Muscle of leg (tissue), 16 donors: ENCODE measurements at places on chromosomes 1 and 21. TPM values are rescaled to one million over a fixed set of nuclear protein-coding genes. Genes with fewer than 3 reads are reported as not detected.

- peak; percentile 97 for DNase-seq
Measured at GRCh38 chr1:66331658-66332547, 202.1 kb upstream of the SGIP1 start.

DNA sequence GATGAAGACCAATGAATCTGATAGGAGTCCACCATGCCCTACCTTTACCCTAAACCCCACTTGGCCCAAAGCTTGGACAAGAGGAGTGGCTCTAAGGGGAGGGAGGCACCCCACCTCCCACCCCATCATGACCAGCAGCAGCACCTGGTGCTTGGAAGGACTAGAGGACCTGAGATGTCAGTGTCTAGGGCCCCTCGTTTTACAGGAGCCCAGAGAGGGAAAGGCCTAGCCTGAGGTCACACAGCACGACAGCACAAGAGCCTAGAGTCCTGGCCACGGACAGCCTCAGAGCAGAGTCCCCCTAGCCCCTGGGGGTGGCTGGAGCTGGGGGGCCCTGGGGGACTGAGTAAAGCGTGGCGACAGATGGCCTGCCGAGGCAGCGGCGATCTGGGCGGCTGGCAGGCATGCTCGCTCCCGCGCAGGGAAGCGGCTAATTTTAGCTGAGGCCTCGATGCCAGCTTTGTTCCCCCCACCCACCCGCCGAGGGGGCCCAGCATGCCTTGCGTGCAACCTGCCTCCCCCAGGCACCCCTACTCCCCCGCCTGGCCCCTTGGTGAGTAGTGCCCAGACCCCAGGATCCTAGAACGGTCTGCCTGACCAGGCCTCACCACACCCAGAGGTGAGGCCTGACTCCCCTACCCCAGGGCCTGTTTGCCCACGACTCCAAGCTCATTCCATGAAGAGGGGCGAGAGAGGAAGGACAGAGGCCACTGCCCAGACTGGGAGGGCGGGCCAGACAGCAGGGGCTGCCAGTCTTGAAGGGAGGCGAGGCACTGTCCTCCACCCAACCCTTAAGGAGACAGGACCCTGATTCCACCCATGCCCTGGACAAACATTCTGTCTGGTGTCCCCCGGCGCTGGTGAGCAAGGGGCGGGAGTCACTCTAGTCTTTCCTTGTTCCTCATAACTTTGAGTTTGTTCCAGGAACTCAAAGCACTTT is 39.0 kb downstream of the AHDC1 start:
- DNase-seq, result peak; percentile 78

DNA sequence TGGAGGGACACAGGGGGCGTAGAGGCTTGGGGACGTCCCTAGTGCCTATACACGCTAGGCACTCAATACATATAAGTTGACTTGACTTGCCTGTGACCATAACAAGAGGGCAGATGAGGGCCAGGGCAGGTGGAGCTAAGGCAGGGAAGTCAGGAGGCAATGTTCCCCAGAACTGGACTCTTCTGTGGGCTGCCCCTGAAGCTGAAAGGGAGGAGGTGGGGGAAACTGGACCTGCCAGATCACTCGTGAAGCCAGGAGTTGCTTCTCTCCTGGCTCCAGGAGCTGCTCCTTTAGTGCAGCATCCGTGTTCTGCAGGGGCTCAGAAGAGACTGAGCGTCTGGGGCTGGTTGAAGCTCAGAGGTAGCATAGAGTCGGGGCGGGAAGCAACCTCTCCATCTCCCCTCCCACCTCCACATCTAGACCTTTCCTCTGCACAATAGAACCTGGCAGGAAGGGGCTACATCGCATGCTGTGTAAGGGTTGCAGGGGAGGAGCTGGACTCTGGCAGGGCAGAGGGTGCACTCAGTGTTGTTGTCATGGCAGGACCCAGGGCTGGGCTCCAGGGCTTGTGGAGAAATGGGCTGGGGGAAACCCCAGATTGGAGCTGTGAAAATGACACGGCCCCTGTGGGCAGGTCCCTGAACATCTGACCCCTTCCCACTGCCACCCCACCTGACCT is 2.9 kb upstream of the SEMA4A start:
- no peak for DNase-seq

GRCh38 chr1:86872086-86872485 is 41.8 kb downstream of the SELENOF start:
- peak; percentile 48 for DNase-seq

- no peak for DNase-seq
Measured at GRCh38 chr1:64841330-64842065, 96.6 kb downstream of the RAVER2 start.

GRCh38 chr1:31699341-31699891 is 4.4 kb downstream of the COL16A1 start:
- DNase-seq, result no peak

GRCh38 chr1:29248409-29248808 is 12.1 kb downstream of the PTPRU start:
- DNase-seq, result no peak

DNA sequence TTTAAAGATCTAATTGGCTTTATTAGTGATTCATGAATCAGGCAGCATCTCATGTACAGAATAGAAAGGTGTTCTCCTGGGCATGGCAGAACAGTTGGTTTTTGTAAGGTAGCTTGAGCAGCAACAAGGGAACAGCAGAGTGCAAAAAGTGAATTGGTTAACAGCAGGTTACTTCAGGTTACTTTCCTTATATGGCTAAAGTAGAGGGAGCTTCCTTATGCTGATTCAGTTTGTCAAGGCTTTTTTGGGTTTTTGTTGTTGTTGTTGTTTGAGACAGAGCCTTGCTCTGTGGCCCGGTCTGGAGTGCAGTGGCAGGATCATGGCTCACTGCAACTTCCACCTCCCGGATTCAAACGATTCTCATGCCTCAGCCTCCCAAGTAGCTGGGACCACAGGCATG is 132.8 kb downstream of the CDC7 start:
- DNase-seq, result no peak

DNA sequence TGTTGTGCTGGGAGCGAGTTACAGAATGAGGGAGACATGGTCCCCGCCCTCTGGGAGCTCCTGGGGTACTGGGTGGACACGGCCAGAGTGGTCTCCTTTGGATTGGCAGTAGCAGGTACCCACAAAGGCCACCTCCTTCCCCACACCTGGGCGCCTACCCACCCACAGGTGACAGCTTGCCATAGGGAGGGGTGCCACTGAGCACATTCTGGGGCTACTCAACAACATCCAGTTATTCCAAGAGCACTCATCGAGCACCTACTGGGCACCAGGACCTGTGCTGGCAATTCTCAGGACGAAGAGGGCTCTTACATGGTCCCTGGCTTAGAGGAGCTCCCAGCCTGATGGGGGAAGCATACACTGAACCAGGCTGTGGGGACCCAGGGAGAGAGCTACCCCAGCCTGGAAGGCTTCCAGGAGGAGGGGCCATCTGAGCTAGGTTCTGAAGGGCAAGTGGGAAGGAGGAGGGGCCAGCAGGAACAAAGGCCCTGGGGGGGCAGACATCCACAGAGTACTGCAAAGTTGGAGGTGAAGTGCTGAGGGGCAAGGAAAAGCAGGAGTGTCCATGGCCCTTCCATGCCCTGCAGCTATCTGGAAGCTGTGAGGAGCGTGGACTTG is 22.0 kb downstream of the MRPL37 start:
- no peak for DNase-seq

Gene OR10J5
- not detected for total RNA-seq

Gene MTARC1
- 4.3 TPM for total RNA-seq

Gene LMOD1
- total RNA-seq, result 48.3 TPM
